ENCODE measurements at places on chromosomes 16 and 17.

GRCh38 chr16:48946686-48947370, 334.8 kb downstream of the CBLN1 start:
- DNase-seq = no peak

- DNase-seq = peak; percentile 78
Measured at GRCh38 chr17:19507775-19508576, 25.7 kb upstream of the SLC47A1 start.

DNA sequence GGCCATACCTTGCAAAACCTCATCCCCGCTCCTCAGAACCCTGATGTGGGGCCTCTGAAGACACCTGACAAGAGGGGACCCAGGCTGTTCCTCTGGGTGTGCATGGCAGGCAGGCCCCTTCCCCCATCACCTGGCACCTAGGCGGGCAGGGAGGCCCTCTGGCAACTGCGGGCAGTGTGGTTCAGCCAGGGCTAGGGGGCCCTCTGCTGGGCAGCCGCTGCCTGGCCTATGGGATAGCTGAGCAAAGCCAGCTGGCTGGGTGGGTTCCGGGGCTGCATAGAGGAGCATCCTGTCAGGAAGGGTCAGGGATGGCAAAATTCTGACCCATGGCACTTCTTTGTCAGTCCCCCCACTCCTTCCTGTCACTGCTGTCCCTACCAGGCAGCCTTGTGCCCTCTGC, 228.7 kb upstream of the ASIC2 start:
- no peak for DNase-seq

DNA sequence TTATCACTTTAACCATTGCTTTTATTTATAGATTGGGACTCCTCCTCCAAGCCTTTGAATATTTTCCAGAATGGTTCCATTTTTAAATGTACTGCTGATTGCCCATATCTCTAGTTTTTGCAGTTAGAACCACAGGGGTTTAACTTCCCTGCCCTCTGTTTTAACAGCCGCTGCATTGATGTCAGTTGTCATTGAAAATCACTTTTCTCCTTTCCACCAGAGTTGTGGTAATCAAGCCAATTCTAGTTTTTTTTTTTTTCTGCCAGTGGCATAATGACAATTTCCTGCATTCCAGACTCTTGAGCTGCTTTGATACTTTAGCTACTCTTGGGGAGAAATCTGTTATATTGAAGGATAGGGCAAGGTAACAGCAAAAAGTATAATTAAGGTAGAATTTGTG, 91.5 kb downstream of the HS3ST4 start:
- DNase-seq = no peak

GRCh38 chr16:24101431-24101830, 154.7 kb upstream of the CACNG3 start:
- no peak for DNase-seq

DNA sequence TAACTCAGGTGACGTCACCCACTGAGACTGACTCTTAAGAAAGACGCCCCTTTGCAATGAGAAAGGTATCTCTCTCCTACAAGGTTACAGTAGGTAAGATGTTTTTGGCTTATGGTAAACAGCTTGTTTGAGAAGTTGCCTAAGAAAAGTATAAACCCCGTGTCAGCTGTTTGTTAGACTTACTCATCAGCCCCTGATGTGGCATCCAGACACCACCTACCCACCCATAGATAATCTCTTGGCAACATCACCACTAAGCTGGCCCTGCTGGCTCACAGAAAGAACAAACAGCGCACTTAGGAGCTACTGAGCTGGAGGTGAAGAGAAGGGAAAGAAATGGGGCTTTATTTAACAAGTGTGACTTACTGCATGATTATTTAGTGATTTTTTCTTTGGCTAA, 121.0 kb downstream of the PARN start:
- DNase-seq = no peak

DNA sequence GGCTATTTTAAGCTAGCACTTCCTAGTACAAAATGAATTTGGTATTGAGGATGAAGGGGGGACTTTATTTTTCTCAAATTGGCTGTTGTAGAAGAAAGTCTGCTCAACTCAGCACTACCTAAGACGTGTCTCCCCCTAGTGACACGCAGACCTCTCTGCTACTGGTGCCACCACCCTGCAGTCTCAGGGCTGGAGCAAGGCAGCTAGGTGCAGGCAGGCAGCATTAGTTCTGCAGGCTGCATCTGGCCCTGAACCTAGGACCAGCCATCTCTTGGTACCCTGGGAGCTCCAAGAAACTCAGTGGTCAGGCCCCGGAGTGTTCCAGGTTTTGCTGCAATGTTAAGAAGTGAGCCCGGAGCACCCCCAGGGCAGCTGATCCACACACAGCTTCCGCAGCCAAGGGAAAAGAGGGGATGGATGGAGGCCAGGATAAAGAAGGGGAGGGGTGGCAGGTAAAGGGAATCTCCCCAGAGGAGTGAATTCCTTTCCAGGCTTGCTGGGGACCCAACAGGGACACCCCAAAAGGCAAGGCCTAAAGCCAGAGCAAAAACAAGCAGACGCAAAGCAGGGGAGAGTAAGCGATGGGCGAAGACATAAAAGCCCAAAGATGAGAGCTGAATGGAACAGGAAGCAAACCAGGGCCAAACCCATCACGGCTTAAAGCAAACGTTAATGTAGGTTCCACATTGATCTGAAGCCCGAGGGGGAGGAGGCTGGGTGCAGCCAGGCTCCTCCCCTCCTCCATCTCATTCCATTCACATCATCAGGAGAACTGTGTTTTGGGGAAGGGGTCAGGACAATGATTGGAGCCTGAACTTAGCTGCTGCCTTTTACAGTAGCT, 200.5 kb downstream of the ZFHX3 start:
- DNase-seq = no peak

GRCh38 chr17:59409336-59410048, 78.0 kb downstream of the YPEL2 start:
- no peak for DNase-seq

DNA sequence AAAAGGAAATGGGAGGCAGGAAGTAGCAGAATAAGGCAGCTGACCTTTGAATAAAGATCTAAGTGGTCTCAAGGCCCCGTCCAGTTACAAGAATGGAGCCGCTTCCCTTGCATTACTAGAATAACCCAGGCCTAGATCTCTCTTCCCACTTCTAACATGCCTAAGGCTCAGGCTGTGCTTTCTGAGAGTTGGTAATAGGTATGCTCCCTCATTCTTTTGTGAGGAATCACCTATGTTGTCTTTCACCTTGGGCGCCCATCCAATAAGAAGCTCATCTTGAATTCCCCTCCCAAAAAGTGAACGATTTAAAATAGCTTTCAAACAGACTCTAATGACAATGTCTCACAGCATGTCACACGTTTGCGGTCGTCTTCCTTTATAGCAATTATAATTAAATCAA, 101.2 kb downstream of the KCNJ2 start:
- no peak for DNase-seq

DNA sequence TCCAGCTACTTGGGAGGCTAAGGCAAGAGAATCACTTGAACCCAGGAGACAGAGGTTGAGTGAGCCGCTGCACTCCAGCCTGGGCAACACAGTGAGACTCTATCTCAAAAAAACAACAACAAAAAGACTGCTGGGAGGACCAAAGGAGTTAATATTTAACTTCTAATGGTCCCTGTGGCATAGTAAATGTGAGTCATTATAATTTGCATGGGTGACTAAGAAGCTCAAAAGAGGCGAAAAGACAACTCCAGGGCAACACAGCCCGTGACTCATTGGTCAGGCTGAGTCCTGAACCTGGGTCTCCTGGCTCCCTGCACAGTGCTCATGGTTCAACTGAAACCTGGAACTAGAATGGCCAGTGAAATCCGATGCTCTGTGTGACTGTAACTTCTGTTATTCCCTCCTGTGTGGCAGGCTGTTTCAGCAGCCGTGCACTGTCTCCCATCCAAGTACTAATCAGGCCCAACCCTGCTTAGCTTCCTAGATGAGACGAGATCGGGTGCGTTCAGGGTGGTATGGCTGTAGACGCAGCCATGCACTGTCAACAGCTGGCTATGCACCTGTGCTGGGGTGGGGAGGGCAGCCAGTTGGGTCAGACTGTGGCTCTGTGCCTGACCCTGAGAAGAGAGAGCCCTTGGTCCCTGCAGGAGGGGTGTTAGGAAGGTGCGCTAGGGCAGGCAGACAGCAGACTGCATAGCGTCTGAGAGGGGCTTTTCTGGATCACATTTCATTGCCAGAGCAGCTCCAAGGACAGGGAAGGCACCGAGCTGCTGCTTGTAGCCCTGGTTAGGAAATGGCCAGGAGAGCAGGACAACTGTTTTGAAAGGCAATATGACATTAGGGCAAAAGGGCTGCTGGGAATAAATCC, 14.5 kb upstream of the GPRC5C start:
- DNase-seq = no peak

DNA sequence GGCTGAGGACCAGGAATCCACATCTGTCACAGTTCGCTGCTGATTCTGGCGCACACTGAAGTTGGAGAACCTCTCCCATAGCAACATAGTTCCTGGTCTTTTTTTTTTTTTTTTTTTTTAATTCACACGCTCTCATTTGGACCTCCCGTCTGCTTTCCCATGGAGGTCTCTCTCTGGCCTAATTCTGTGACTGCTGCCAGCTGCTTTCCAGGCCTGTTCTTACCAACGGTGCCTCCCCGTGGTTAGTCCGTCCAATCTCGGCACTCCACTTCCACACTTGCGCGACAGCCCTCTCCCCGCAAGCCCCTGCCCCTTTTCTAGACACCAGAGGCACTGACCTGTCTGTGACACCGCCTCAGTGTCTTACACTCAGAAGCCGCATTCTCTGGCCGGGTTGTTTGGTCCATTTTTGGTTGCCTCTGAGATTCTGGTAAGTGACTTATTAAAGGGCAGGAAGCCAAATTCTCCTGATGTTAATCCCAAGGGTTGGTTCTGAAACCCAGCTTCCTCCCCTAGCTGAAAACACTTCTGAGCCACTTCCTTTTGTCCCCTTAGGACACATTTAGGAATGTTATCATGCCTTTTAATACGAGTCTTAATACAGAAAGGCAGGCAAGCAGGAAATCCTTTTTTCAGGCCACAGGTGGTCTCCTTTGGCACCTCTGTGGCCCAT, 1.1 kb upstream of the AKTIP start:
- DNase-seq = peak; percentile 18

GRCh38 chr16:86039606-86040005, 140.6 kb downstream of the IRF8 start:
- DNase-seq = no peak

DNA sequence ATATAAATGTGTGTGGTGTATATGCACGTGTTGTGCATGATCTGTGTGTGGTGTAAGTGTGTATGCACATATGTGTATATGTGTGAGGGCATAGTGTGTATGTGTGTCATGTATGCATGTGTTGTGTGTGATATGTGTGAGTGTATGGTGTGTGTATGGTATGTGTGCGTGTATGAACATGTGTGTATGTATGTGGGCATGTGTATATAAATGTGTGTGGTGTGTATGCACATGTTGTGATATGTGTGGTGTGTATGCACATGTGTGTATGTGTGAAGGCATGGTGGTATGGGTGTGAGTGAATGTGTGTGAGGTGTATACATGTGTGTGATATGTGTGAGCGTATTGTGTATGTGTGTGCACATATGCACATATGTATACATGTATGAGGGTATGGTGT, 198.7 kb downstream of the RBFOX3 start:
- DNase-seq = no peak

GRCh38 chr17:62076864-62077788, 12.0 kb upstream of the MED13 start:
- DNase-seq = no peak

- DNase-seq = no peak
Measured at GRCh38 chr16:68715471-68715870, 21.6 kb upstream of the CDH1 start.

- no peak for DNase-seq
Measured at GRCh38 chr16:87542531-87543102, 49.8 kb upstream of the ZCCHC14 start.

DNA sequence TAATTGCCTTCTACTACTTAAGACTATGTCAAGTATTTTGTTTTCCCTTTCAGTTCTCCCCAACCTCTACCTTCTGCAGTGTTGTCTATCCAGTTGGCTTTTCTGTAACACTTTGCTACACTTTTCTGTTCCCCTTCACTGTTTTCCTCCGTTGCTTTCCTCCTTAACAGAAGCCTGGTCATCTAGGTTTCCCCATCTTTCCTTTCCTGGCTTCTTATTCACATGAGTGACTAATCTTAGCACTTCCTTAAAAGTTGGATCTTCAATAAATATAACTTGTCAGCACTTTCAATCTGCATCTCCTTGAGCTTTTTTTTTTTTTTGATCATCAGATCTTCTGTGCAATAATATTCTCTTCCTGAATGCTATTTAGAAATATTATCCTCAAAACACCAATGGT, 2.8 kb upstream of the SLFN11 start:
- DNase-seq = no peak
